Anterior cingulate cortex (tissue), 58 donors: ENCODE measurements at places on chromosomes 11 and 22.
A peak's percentile ranks its signal among the peaks of the same experiment; 100 is the strongest.

- DNase-seq = no peak
Measured at GRCh38 chr11:1200611-1201191, 22.2 kb upstream of the MUC5B start.

DNA sequence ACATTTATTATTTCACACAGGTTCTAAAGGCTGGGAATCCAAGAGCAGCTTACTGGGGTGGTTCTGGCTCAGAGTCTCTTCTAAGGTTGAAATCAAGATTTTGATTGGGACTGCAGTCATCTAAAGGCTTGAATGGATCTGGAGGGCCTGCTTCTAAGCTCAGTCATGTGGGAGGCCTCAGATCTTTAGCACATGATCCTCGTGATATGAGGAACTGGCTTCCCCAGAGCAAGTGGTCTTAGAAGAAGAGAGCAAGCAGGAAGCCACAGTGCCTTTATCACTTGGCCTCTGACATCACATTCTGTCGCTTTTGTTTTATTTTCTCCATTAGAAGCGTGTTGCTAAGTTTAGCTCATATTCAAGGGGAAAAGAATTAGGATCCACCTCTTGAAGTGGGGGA, 88.9 kb downstream of the ARFGAP2 start:
- no peak for DNase-seq

DNA sequence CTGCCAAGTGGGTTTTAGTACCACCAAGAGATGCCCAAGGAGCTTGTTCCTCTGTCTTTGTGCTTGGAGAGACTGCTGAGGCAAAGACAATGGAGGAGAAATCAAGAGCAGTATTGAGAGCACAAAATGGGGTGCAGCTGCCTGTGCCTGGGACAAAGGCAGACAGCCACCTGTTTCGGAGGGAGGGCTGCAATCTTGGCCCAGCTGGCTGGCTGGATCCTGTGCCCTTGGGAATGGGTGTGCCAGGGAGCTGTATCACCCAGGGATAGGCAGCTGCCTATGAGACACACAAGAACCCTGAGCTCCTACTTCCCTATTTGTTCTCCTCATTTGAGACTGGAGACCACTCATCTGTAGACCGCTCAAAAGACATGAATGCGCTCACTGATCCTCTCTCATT, 23.3 kb upstream of the CHRM4 start:
- DNase-seq = no peak

DNA sequence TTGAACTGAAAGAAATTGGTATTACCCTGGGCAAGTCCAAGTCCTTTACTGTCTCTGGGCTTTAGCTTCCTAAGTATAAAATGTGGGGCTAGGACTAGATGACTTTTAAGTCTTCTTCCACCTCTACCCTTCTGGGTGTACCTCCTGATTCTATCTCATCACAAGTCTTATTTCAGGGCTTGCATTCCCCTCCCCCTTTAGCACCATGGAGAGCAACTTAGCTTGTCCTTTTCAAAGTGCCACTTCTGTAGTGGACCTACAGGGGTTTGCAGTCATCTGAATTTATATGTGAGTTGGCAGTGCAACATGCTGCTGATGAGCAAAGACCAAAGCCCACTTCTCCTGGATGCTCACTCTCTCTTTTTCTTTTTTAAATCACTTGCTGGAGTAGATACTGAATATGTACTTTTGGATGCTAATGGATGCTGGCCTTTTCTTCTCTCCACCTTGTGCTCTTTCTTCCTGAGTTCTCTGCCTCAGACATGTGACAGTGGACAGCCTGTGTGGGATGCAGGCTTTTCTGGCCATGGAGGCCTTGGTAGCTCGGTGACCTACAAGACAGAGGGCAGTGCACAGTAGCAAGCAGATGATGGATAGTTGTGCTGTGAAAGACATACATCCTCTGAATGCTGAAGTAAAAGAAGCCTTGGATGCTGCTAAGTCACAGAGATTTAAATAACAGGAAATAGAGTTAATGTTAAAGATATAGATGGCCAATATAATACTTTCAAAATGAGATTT, 185.0 kb downstream of the NELL1 start:
- no peak for DNase-seq

GRCh38 chr11:43582024-43582862, 98.3 kb upstream of the HSD17B12 start:
- no peak for DNase-seq

DNA sequence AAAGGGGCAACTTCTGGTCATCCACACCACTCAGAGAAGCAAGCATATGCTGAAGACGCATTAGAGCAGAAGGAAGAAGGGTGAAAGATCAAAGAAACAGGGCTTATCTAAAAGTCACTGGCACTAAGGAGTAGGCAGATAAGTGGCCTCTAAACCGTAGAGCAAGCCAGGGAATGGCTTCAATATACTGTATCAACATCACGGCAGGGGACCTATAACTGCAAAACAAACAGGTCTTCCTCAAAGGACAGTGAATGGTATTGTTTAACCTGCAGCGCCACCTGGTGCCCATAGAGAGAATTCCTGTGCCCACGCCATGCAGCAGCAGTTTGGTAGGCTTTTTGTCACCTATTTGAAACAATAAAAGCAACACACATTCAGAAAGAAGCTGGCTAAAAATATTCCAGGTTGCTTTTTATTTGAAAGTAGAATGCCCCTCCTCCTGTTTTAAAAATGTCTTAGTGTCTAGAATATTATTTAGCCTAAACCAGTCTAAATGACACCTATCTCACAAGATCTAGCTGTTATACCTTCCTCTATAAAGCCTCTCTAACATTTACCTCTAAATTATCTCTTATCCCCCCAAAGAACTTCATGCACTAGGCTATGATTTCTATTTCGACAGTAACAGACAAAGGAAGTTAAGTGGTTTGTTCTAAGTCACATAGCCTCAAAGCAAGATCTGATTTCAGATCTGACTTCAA, 21.8 kb downstream of the SNX19 start:
- DNase-seq = peak; percentile 52

- no peak for DNase-seq
Measured at GRCh38 chr11:46711303-46711702, 7.7 kb upstream of the F2 start.

DNA sequence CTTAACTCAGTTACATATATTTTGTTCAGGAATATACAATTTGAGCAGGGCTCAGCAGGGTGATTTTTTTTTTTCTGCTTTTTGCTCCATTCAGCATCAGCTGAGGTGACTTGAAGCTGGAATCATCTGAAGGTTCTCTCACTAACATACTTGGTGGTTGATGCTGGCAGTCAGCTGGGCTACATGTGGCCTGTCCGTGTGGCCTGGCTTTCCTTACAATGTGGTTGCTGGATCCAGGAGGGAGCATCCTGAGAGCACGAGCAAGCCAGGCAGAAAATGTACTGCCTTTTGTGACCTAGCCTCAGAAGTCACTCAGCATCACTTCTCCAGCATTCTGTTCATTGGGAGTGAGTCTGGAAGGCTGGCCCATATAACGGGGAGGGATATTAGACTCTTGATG, 151.6 kb upstream of the E2F8 start:
- DNase-seq = no peak

DNA sequence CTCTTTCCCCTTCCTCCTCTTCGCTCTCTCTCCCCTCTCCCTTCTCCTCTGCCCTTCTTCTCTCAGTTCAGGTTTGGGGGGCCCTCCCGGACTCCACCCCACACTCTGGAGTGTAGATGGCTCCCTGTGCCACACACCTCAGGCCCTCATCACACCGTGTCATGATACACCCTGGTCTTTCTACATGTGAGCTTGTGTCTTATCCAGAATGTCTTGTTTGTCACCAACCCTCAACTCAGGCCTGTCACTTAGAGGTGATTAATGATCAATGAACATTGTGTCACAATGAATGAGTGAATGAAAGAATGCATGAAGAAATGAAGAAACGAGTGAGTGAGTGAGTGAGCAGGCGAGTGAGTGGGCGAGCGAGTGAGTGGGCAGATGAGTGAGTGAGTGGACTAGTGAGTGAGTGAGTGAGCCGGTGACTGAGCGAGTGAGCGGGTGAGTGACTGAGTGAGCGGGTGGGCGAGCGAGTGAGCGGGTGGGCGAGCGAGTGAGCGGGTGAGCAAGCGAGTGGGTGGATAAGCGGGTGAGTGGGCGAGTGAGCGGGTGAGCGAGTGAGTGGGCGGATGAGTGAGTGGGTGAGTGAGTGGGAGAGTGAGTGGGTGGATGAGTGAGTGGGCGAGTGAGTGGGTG, 33.8 kb downstream of the CAPN1 start:
- DNase-seq = no peak
